ENCODE measurements at places on chromosomes 6 and 20. TPM values are rescaled to one million over a fixed set of nuclear protein-coding genes. Genes with fewer than 3 reads are reported as not detected.
A peak's percentile ranks its signal among the peaks of the same experiment; 100 is the strongest.

Gene TP53TG5
- not detected for total RNA-seq

Gene GABRR1
- total RNA-seq, result not detected

Gene L3MBTL1
- total RNA-seq, result 14.1 TPM

- H3K36me3 ChIP-seq, result no peaks in the 10 kb centered on the region
- no peaks in the 10 kb centered on the region for H3K27me3 ChIP-seq
- H3K4me3 ChIP-seq, result no peak overlapping the region
- H3K27ac ChIP-seq, result no peak overlapping the region
Observed at GRCh38 chr6:9087470-9087869, 652.1 kb upstream of the SLC35B3 start.

GRCh38 chr6:162727322-162728182 is at the start of the genes PACRG and PRKN:
PACRG (plus strand) TSS chr6:162727974.
PRKN (minus strand) TSS chr6:162727766.
- H3K4me1 ChIP-seq, result peaks cover 14% of the 10 kb centered on the region
- H3K4me3 ChIP-seq, result peak within 1 kb of the TSS; percentile 82
- DNase-seq, result peak; percentile 100
- H3K27me3 ChIP-seq, result no peaks in the 10 kb centered on the region
- peak within 1 kb of the TSS; percentile 97 for H3K27ac ChIP-seq

GRCh38 chr6:135474362-135474761 is 23.2 kb downstream of the AHI1 start:
- H3K27me3 ChIP-seq, result no peaks in the 10 kb centered on the region
- H3K4me1 ChIP-seq, result no peaks in the 10 kb centered on the region
- no peak for DNase-seq
- peaks cover 41% of the 10 kb centered on the region for H3K36me3 ChIP-seq

- no peak for DNase-seq
- no peak overlapping the region for H3K4me3 ChIP-seq
- peaks cover 23% of the 10 kb centered on the region for H3K36me3 ChIP-seq
- H3K4me1 ChIP-seq, result peaks cover 16% of the 10 kb centered on the region
- no peak overlapping the region for H3K27ac ChIP-seq
Observed at GRCh38 chr6:31352310-31352682, 4.7 kb downstream of the HLA-B start.

Measured in osteocyte (in vitro differentiated cells).